ENCODE measurements at places on chromosomes 3 and 15.
A peak's percentile ranks its signal among the peaks of the same experiment; 100 is the strongest.

DNA sequence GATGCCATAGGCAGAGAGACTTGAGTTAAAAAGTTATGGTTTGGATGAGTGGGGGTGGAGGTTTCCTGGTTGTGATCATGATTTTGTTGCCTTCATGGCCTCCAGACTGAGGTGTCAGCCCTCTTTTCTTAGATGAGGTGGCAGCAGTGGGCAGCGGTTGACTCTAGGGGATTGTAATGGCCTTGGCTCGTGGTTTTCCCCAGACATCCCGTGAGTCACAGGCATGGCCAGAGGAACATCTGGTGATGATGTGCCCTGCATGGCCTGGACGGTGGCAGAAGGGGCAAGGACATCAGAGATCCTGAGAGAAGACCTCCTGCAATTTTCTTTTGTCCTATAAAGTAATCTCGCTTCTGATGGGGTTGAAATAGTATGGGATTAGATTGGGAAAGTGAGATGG lies 12.4 kb downstream of the RETNLB start:
- DNase-seq = no peak

DNA sequence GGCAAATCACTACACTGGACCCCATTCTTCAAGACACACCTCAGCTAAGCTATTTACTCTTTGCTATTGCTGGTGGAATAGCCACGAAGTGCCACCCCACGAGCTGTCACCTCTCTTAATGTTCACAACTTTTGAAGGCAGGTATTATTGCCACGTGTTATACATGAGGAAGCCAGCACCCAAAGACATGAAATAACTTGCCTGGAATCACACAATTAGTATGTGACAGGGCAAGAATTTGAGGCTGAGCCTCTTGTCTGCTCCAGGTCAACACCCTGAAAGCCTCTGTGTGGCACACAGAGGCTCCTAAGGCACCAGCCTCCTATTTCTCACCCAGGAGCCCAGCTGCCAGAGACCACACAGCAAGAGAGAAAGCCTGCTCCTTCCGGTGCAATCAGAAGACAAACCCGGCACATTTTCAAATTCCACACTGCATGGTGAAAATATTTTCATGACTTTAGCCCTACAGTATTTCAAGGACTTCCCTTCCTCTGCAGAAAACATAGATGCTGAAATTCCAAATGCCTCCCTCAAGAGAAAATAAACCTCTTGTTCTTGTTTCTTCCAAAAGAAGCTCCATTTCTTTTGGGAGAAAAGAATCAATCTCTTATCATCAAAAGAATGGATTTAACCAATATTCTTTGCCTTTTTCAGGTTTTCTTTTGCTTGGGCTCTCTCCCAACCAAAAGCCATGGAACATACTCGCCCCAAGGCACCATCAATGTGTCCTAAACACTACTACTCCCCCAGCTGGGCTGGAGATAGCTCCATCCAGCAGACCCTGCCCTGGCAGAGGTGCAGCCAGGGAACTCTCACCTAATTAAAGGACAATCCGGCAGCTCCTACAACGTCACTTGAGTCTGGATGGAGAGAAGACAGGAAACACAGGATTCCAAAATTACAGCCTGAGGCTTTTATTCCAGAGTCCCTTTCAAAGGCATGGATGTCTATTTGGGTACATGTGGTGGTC lies 84.7 kb upstream of the THBS1 start:
- DNase-seq = peak; percentile 59

DNA sequence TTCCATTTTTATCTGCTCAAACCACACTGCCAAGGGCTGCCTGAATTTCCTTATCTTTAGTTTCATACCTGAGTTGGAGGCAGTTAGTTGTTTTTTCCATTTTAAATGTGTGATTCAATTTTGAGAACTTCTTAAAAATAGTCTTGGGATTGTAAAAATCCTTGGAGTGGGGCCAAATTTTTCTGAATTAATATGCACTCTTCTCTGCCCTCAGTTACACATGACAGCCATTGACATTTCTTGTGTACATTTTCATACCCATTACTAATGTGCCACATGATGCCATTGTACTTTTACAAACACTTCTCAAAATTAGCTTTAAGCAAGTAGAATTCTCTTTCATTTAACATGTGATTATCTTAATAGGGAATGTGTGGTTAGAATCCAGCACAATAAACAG lies 141.7 kb downstream of the C3orf38 start:
- DNase-seq = no peak

DNA sequence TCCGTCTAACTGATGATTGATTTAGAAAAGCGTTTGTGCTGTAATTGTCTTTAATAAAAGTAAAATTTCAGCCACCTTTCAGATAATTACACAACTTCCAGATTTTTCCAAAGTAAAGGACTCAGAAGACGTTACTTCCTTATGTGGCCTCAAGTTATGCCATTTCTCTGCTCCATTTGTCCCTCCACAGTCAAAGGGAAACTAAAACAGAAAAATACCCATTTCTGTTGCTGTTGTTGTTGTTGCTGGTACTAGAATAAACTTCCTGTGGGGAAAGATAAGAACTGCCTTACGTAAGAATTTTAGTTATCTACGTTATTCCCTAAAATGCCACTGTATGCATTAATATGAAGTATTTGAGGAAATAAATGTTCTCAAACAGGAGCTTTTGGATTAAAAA lies 153.9 kb downstream of the P3H2 start:
- no peak for DNase-seq

- DNase-seq = peak; percentile 50
These were observed 17.3 kb downstream of the GJD2 start for GRCh38 chr15:34737477-34737876.

DNA sequence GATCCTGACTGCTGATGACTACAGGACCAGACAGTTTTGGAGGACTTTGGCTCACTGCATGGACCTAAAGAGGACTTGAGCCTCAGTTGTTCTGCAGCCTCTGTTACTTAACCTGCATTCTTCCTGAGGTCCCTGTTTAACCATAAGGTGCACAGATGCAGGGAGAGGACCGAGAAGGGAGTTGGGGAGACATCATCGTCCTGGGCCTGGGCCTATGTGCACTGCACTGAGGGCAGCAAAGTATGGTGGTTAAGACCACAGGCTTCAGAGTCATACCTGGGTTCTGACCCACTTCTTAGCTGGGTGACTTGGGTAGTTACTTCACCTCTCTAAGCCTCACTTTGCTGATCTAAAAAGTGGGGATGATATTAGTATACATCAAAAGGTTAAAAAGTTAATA lies 21.9 kb downstream of the KY start:
- DNase-seq = no peak

DNA sequence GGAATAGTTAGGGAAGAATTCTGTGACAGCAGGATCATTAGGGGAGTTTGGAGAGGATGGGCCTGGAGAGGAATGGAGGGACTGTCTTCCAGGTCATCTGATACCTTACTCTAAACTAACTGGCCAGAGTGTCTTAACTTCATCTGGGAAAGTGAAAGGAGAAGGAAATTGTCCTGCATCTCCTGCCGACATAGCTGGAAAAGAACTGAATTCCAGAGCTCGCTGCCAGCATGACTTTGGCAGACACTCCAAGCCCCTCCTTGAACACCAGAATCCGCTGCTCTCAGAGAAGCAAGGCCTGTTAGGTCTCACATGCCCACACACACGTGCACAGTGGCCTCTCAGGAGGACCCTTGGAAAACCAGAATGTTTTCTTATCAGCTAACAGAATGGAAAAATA lies 10.5 kb downstream of the ABI3BP start:
- no peak for DNase-seq

DNA sequence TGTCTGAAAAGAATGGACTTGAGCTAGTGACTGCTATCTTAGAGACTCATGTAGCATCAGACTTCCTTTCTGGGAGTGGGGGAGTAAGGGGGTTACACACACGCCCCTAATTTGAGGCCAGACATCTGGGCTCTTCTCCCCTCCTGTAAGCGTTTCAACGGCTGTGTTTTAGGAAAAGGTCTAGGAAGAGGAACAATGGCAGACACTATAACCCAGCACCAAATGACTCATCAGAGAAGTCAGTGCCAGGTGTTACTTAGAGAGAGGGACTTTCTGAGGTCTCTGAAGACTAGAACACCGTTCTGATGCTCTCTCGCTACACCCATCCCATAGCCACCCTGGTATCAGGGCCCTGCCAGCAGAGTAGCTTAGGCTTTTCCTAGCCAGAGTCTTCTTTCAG lies 65.5 kb downstream of the SSUH2 start:
- DNase-seq = no peak

- DNase-seq = peak; percentile 89
These were observed 5.0 kb upstream of the IL17RE start for GRCh38 chr3:9897408-9898372.

- no peak for DNase-seq
These were observed 125.6 kb downstream of the PLCH1 start for GRCh38 chr3:155619118-155619915.

DNA sequence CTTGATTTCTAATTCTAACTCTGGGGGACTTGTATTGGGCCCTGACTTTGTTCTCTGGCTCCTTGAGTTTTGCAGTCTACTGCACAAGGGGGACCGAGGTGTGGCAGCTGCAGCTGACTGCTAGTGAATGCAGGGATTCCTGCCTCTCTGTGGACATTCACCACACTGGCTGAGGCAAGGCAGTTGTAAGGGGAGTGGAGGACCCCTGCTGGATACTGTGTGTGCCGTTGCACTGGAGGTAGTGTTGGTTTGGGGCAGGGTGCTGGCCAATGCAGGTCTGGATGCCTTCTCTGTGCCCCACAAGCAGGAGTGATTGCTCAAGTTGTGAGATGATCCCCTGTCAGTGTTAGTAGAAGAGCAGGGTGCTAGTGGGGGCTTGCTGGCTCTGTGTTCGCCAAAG lies 626.1 kb downstream of the SQOR start:
- no peak for DNase-seq

GRCh38 chr3:150292891-150293290 lies 115.2 kb upstream of the TSC22D2 start:
- no peak for DNase-seq

DNA sequence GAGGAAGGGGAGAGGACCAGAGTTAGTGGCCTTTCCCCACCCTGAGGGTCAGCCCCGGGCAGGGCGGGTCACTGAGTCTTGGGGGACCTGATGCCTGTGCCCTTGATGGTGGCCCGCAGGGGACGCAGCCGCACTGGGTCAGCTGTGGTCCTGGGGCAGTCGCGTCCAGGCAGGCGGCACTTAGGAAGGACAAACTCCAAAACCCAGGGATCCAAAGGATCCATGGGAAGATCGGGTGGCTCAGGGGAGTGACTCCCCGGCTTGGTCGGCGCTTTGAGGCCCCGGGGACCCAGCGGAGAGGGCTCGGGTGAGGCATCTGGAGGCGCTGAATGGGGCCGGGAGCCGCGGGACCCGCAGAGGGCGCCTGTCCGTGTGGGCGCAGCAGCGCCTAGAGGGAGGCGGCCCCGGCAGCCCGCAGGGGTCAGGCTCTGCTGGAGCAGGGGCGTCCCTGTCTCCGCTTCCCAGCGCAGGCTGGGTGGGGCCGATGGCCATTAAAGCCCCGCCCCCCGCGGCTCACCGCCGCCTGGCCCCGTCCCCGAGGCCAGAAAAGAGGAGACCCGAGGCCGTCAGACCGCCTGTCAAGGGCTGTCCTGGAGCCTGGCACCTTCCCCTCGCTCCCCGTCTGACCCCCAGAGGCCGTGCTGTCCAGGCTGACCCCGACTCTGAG lies 17.5 kb downstream of the CIDEC start:
- no peak for DNase-seq

DNA sequence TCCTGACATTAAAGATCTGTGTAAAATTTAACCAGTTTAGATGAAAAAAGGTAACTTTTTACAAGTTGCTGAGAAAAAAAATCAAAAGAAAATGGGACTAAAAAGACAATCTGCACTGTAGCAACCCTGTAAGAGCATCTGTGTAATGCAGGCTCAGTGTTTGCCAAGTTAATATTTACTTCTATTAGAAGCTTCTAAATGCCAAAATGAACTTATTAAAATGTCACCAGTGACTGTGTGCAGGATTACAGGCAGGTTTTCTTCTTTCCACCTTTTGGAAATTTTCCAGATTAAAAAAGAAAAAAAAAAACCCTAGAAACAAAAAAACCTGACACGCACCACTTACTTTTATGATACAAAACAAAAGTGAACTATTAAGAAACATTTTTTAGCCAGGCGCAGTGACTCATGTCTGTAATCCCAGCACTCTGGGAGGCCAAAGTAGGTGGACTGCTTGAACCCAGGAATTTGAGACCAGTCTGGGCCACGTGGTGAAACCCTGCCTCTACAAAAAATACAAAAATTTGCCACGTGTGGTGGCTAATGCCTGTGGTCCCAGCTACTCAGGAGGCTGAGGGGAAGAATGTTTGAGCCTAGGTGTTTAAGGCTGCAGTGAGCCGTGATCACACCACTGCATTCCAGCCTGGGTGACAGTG lies 87.2 kb downstream of the TJP1 start:
- peak; percentile 62 for DNase-seq

DNA sequence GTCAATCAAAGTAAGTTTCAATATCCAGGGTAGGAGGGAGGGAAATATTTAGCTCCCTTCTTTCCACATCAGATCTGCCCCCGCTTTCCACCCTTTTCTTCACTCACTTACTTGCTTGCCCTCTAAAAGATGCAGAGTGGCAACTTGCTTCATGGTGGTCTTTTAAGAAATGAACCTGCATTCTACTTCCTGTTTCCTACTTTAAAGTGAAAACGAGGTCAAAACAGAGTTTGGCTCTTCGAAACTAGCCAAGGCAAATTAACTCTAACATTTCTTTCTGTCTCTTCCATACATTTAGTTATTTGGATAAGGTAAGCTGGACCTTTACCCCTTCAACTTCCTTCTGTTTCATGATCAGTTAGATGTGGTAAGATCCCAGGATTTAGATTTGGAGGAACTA lies 34.2 kb upstream of the PEX5L start:
- no peak for DNase-seq

- DNase-seq = peak; percentile 65
These were observed 7.3 kb downstream of the ILDR1 start for GRCh38 chr3:122014741-122015140.

DNA sequence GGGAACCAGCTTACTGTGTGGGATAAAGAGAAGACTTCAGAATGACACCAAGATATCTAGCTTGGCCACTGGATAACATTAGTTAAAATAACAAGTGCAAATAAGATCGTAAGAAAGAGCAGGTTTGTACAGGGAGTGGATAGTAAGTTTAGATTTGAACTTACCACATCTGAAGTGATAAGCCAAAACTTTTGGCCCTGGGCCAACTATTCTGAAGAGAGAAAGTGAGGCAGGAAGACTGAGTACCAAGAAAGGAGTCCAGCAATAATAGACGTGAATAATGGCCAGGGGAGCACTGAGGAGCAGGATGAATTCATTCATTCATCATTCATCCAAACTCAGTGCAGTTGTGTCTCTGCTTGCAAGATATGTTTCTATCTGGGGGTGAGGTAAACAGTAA lies 122.9 kb downstream of the PDE8A start:
- DNase-seq = no peak

GRCh38 chr15:92925454-92925853 lies 25.3 kb downstream of the CHD2 start:
- DNase-seq = no peak

- DNase-seq = no peak
These were observed 18.2 kb downstream of the APBA2 start for GRCh38 chr15:28904003-28904402.
